ENCODE measurements at places on chromosomes 4 and X. TPM values are rescaled to one million over a fixed set of nuclear protein-coding genes. Genes with fewer than 3 reads are reported as not detected.

Gene LUZP4
- total RNA-seq, result not detected

Gene MAGEA12
- 0.22 TPM for total RNA-seq

Gene VSIG1
- 0.26 TPM for total RNA-seq

Gene CHIC1
- total RNA-seq, result 4.2 TPM

Gene CABS1
- not detected for total RNA-seq

Gene HGFAC
- total RNA-seq, result 0.07 TPM

Gene NXF2B
- total RNA-seq, result not detected

Gene GAGE12G
- not detected for total RNA-seq

Gene MAGEA9B
- total RNA-seq, result not detected

Gene NIPAL1
- 0.65 TPM for total RNA-seq

Gene MAP7D3
- 10.1 TPM for total RNA-seq

Gene AWAT2
- not detected for total RNA-seq

Gene GATA1
- not detected for total RNA-seq

Gene CCSER1
- not detected for total RNA-seq

Gene DBET
- total RNA-seq, result not detected

Gene MGAT4D
- not detected for total RNA-seq

Gene MGST2
- 49.8 TPM for total RNA-seq
